CD4-positive, alpha-beta T cell treated with Interleukin-12 subunit alpha and Interleukin-12 subunit beta, for 1 hour (primary cell): ENCODE measurements at places on chromosomes 11 and 22.
A peak's percentile ranks its signal among the peaks of the same experiment; 100 is the strongest.

GRCh38 chr11:116778556-116778955 is 5.8 kb upstream of the BUD13 start:
- DNase-seq, result no peak

- no peak for DNase-seq
Measured at GRCh38 chr11:19889531-19889930, 176.9 kb downstream of the NAV2 start.

GRCh38 chr11:77776455-77776854 is 44.1 kb downstream of the RSF1 start:
- peak; percentile 44 for DNase-seq

DNA sequence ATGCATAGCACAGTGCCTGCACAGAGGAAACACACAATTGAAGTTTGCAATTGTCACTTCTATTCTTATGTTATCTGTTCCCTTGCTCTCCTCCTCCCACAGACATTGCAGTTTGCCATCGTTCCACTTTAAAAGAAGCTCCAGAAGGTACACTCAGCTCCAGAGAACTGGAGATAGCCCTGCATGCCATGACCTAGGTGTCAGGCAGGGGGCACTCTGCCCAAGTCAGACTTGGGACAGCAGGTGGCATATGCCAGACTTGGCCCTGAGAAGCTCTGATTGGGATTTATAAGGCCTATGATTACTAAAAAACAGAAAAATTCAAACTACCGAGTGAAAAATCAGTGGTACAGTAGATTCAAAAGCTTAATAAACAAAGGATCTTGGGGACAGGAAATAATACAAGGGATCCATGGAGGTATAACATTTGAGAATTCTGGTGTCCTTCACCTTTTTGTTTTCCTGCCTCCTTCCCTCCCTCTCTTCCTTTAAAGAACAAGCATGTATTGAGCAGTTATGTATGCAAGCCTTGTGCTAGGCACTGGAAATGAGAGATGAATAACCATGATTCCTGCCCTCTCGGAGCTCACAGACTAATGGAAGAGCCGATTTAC is 40.0 kb downstream of the TENM4 start:
- DNase-seq, result no peak

DNA sequence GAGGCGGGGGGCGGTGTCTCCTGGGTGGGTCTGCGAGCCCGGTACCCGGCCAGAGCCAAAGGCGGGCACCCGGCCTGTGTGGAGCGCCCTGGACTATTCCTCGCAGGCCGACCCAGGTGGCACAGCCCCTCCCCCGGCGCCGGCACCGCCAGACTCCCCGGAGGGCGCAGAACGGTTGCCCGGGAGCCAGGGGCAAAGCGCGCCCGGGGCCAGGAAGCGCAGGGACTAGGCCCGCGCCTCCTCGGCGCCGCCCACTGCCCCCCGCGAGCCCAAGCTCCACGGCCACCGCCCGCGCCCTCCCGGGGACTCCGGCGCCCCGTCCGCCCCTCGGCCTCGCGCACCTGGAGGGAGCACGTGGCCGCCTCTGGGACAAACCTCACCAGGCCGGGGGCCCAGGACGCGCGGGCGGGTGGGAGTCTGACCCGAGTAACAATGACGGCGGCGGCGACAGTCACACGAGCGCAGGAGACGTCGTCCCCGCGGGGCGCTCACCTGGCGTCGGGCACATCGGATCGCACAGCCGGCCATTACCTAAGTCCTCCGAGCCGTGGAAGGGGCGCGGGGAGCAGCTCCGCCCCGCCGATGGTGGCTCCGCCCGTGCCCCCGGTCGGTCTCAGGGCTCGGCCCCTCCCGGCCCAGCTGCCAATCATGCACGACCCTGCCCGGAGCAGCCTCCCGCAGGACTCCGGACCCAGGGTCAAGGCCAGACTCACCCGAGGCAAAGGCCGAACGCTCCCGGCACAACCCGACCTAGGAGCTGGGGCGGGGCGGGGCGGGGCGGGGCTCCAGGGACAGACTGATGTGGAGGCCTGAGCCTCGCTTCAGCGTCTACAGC is 7.4 kb downstream of the PLXNB2 start:
- no peak for DNase-seq

DNA sequence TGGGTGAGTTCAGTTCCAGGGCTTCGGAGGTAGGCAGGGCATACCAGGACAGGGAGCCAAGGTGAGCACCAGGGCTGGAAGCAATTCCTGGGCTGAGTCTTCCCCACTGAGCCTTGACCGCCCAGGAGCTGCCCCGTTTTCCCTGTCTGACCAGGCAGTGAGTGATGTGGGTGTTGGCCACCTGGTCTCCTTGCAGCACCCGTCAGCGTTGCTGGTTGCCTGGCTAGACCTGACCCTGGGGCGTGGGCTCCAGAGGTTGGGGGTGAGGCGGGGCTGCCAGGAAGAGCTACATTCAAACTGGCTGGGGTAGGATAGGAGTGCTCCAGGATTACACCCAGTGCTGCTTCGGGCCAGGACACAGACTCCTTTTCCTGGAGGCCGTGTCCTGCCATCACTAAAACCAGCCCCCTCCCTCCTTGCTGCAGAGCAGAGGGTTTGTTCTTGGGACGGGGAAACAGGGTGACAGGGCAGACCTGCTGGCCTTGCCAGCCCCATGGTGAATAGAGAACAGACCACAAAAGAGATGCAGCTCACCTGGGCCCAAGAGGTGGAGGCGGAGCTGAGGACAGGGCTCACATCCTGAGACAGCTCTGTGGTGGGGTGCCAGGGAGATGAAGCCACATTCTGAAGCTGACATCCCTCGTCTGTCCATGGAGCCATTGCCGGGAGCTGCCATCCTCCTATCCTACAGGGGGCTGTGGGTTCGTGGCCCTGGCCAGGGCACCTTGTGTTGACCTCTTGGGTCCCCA is 14.2 kb downstream of the INCENP start:
- DNase-seq, result no peak

DNA sequence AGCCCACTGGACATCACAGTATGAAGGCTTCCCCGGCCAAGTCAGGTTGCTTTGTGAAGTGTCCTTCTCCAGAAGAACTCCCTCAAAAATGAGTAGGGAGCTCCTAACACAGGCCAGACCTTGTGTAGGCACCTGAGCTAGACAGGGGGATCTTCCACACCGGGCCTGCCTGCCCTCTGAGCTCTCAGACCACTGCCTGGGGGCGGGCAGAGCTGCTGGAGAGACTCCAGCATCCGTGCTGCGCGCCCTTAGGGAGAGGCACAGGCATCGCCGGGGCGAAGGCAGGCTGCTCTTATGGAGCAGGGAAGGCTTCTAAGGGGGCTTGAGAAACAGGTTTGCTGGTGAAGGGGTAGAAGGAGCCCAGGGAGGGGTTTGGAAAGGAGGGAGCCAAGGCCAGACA is 4.4 kb downstream of the KCNJ5 start:
- DNase-seq, result no peak

- no peak for DNase-seq
Measured at GRCh38 chr11:8266246-8267241, 2.9 kb upstream of the LMO1 start.

GRCh38 chr11:12375720-12376119 is 1.7 kb upstream of the PARVA start:
- no peak for DNase-seq

- no peak for DNase-seq
Measured at GRCh38 chr11:46894506-46894905, 23.8 kb downstream of the LRP4 start.

- DNase-seq, result peak; percentile 15
Measured at GRCh38 chr11:123479048-123479837, 49.2 kb downstream of the GRAMD1B start.

- DNase-seq, result no peak
Measured at GRCh38 chr11:130426837-130427341, 1.5 kb downstream of the ADAMTS8 start.

- DNase-seq, result no peak
Measured at GRCh38 chr11:80168796-80169195, 728.0 kb upstream of the TENM4 start.

GRCh38 chr22:38203090-38203810 is 1.5 kb downstream of the MAFF start:
- DNase-seq, result peak; percentile 42

GRCh38 chr11:116976941-116977570 is 121.2 kb downstream of the SIK3 start:
- no peak for DNase-seq
